ENCODE measurements at places on chromosomes 2 and 18.

GRCh38 chr2:174145827-174146226 lies 102.5 kb downstream of the OLA1 start:
- DNase-seq: no peak

DNA sequence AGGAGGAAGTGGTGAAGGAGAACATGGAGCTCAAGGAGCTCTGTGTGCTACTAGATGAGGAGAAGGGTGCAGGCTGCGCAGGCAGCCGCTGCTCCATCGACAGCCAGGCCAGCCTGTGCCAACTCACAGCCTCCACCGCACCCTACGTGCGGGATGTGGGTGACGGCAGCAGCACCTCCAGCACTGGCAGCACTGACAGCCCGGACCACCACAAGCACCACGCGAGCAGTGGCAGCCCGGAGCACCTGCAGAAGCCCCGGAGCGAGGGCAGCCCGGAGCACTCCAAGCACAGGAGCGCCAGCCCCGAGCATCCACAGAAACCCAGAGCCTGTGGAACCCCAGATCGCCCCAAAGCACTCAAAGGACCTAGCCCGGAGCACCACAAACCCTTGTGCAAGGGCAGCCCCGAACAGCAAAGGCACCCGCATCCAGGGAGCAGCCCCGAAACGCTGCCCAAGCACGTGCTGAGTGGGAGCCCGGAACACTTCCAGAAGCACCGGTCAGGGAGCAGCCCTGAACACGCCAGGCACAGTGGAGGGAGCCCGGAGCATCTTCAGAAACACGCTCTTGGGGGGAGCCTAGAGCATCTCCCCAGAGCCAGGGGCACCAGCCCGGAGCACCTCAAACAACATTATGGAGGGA lies 9.0 kb downstream of the CCDC85A start:
- no peak for DNase-seq

DNA sequence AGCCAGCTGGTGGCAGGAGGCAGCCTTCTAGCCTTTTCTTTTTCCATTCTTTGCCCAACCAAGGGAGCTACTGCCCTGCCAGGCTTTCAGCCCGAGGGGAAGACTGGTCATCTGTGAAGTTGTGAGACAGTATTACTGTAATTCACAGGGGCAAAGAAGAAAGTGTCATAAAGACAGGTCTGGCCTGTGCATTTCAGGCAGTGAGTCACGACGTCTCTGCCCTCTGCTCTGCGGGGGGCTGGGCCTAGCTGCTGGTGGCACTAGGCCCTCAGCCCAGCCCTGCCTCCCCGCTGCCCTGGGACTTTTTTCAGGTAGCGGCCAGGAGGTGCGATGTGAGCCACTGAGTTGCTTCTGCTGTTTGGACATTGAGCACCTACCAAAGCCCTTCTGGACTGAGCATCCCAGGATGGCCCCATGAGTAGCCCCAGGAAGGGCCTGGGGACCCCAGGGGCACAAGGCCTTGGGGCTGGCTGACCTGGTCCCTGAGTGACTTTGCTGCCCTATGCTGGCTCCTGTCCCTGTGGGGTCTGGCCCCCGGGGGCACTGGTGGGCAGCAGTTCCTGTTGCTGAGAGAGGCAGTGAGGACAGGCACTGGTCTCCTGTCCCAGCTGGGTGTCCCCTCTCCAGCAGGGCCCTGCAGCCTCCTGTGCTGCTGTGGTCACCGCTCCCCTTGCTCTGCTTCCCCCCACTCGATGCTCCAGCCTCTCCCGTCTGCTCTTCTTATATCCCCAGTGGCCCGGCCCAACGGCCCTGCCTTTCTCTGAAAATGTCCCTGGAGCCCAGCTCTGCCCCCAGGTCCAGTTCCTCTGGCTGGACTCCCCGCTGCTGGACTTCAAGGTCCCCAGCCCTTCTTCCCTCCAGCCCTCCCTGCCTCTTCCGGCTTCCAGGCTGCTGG lies 7.0 kb downstream of the INHBB start:
- DNase-seq: no peak

- DNase-seq: no peak
These were observed 338.0 kb downstream of the NYAP2 start for GRCh38 chr2:225737556-225737955.

- no peak for DNase-seq
These were observed 10.1 kb downstream of the ZNF638 start for GRCh38 chr2:71341645-71342044.

DNA sequence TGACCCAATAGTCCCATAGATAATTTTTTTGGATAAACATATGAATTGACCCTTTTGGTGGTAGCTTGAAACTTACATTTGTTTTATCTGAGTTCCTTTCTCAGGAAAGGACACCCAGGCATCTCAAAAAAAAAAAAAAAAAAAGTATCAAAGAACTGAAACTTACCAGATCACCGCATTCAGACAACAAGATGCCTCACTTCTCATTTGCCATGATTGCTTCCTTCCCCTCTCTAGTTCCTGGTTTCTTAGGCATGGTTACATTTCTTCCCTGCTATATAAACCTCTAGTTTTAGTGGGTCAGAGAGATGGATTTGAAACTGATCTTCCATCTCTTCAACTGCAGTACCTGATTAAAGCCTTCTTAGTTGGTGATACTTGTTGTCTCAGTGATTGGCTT lies 240.1 kb downstream of the ACKR3 start:
- no peak for DNase-seq

DNA sequence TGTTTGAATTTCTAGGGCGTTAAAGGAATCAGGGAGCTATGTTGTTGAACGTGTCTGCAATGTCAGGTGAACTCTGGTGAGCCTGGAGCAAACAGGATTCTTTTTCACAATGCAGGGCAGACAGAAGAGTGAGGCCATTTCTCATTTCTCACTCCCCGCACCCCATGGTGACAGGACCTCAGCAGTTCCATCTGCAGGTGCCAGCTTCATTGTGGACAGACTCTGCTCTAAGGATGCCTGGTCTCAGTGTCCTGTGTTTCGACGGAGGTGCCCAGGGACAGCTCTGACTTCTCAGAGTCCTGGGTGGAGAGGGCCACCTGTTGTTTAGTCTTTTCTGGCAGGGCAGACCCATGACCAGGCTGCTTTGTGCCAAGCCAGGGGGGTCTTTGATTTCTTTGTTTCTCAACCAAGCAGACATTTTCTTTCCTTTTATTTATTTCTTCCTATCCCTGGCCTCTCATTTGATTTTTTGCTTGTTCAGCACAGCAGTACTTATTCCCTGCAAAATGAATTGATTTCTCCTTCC lies 201.5 kb downstream of the RNF144A start:
- DNase-seq: no peak

GRCh38 chr2:119005051-119005450 lies 63.1 kb downstream of the MARCO start:
- no peak for DNase-seq

DNA sequence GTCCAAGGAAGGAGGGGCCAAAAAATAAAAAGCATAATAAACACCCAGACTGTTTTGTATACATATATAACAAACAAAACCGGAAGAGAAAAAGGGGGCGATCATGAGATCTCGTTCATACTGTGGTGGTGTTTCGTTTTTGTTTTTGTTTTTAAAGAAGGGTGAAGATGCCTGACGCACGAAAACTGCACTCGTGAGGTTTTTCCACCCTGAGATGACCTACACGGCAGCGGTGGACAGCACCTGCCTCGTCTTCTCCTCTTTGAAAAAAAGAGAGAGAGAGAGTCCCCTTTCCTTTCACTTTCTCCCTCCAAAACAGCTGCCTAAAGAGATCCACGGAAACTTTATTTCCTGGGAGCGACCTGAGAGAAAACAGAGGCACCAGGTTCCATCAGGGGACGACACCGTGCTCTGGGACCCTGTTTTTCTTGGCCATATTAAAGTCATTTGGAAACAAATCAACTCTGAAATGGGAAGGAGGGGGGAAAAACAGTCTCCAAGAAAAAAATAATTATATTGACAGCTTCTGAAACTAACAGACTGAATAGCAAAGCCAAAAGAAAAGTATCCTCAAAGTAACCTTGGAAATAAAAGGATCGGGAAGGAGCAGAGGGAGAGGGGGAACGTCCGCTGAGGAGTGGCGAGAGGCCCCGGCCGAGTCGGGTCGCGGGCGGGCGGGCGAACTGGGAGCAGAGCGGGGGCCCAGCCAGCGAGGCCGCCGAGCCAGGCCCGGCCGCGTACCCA lies 3.5 kb downstream of the POU3F3 start:
- DNase-seq: no peak

DNA sequence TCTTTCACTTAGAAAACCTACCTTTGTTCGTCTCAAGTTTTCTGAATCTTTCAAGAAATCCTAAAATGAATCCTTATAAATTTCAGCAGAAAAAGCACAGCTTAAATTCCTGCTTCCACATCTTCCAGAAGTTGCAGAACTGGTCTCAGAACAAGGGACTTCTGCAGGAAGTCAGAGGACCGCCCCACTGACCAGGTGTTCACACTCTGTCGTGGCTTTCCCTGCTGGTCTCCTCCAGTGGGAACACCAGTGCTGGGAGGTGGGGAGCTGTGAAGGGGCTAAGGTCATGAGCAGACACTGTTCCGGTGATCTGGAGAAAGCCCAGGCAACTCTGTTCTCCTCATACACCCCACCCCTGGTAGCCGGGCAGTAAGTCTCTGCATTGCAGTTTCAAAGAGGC lies 3.5 kb downstream of the FAM110C start:
- no peak for DNase-seq

DNA sequence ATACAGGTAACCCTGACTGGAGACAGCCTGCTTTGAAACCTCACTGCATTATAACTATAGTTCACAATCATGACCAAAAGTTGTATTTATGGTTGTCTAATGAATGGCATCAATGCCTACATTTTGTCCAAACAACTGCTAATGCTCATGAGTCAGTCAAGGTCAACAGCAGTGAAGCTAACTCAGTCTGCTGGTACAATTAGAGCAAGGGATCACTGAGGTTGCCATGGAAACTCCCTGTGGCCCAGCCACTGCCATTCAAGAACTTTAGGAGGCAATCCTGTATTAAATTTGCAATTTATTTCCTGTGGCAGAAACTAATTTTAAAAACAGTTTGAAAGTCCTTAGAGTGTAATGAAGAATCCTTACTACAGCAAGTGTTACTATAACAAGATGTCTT lies 185.1 kb upstream of the SMAD7 start:
- no peak for DNase-seq

- no peak for DNase-seq
These were observed 111.5 kb upstream of the COPS8 start for GRCh38 chr2:236974148-236974547.

DNA sequence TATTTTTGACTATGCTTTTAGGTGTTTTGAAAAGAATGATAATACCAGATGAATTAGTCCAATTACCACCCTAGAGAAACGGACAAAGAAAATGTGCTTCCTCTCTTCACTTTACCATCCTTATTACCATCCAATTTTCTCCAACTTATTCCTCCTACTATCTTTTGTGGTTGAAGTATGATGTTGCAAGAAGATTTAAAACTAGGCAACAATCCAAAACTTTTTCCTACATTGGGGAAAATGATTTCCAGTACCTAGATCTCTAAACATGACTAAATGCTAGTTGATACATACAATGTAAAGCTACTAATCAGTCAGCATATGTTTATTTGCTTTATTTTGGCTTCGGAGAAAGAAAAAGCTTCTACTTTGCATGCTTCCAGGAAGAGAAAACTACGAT lies 355.0 kb upstream of the LYPD1 start:
- no peak for DNase-seq

GRCh38 chr2:158600155-158600802 lies 143.5 kb downstream of the PKP4 start:
- no peak for DNase-seq

DNA sequence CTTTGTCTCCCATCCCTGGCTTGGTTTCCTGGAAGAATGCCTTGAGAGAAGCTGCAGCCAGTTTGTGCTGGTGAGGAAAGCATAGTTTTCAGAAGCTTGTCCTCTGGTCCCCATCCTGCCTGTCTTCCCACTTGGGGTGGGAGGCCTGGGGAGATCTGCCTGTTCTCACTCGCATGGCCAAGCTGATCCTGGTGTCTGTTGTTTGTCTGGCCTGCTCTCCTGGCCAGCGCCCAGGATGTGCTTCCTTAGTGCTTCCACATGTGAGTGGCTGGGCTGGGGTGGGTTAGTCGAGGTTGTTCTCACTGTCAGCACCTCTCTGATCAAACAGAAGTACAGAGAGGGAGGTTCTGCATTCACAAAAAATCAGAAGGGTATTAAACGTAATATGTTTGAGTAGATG lies 49.5 kb downstream of the PTPRM start:
- no peak for DNase-seq

- DNase-seq: no peak
These were observed 28.6 kb upstream of the IL1R2 start for GRCh38 chr2:101963198-101963597.

DNA sequence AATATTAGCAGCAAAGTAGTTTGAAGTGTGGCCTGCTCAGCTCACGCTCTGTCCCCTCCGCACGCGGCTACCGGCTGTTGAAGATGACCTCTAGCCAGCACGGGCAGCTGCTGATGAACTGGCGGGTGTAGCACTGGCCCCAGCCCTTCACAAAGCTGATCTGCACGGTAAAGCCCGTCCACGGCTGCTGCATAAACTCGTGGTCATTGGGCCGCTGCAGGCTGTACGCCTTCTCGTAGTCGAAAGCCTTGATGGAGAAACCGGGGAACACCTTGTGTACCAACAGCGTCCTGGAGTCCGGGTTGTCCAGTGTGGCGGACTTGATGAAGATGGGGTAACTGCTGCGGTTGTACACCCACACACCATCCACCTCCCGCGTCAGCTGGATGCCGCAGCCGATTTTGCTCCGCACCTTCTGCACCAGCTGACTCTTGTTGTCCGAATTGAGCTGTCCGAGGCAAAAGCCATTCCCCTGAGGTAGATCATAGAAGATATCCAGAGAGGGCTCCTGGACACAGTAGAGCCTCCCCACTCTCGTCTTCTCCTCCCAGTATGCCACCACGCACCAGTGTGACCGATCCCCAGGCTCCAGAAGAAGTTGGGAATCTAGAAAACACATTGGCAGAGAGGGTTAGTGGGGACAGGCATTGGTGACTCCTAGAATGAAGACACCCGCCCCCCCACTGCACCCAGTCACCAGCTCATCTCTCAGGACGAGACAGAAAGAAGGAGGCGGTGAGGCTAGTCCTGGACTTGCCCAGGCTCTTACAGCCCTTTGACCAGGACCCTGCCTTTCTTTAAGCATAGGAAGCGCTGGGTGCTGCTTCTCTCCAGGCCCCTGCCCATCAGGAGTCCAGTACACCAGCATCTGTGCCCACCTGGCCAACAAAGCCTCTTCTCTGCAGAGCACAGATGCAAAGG lies 29.2 kb downstream of the SMAD7 start:
- no peak for DNase-seq

DNA sequence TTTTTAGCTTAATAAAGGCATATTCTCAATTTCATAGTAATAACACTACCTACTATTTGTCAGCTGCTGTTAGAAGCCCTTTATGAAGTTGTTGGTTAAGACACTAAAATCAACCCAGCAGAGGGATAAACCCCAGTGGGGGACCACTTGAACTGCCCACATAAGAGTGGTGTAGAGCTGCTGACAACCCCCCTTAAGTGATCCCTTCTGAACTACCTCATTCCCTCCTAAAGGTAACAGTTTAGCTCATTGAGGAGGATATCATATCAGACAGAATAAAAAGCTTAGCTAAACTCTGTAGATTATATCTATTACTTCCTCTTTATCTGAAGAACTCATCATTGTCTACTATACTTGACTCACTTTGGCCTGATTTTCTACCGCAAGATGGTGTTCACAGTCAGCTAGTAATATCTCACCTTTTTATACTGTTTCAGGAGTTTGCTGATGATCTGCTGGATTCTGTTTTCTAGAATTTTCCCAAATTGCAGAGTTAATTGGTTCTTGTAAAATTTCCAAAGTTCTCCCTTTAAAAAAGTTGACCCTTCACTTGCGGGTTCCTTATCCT lies 16.2 kb downstream of the GALM start:
- no peak for DNase-seq

Measured in CMK (cell line).